ENCODE measurements at places on chromosomes 2 and 18. TPM values are rescaled to one million over a fixed set of nuclear protein-coding genes. Genes with fewer than 3 reads are reported as not detected.

NGEF gene
- total RNA-seq = not detected

DNA sequence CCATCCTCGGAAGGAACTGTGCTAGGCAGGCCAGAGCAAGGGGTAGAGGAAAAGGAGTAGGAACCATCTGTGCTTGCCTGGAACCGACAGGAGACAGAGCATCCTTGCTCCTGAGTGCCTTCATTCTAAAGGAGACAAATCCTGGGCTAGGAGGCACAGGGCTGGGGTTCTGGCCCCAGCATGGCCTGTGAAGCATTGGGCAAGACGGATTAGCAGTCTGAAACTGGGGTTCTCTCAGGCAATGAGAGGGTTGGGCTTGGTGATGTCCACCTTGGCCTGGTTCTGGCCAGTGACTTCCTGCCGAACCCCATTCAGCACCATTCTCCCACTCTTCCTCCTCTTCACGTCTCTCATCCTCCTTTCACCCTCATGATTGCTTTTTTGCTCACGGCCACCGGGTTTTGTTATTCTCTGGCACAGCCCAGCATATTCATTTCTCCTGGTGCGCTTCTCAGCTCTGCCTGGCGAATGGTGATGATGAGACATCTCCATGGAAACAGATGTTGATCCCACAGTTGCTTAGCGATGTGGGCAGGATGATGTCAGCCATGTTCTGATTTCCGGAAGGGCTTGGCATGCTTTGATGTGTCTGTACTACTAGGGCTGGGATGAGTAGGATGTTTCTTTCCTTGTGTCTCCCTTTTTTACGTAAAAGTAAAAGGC, 127.7 kb downstream of the CAPN13 start:
- DNase-seq = no peak
- H3K4me3 ChIP-seq = no peak overlapping the region
- no peaks in the 10 kb centered on the region for H3K4me1 ChIP-seq
- no peaks in the 10 kb centered on the region for H3K27me3 ChIP-seq
- no peak overlapping the region for H3K27ac ChIP-seq

DNA sequence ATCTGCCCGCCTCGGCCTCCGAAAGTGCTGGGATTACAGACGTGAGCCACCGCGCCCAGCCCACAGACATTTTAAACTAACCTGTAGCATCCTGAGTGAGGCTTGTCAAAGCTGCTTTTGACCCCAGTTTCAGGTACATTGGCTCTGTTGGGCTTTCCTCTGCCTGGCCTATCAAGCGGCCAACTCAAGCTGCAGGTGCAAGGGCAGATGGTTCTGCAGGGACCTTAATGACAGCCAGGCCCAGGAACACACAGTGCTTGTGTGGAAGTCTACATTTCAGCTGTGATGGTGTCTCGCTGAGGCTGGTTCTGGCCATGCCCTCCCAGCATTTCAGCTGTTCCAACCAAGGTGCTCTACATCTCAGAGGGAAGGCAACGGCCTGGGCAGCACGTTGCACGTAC, 18.4 kb downstream of the INPP4A start:
- H3K27ac ChIP-seq = peak overlapping the region; percentile 96
- peaks cover 43% of the 10 kb centered on the region for H3K36me3 ChIP-seq
- DNase-seq = no peak
- peaks cover 90% of the 10 kb centered on the region for H3K4me1 ChIP-seq

DNA sequence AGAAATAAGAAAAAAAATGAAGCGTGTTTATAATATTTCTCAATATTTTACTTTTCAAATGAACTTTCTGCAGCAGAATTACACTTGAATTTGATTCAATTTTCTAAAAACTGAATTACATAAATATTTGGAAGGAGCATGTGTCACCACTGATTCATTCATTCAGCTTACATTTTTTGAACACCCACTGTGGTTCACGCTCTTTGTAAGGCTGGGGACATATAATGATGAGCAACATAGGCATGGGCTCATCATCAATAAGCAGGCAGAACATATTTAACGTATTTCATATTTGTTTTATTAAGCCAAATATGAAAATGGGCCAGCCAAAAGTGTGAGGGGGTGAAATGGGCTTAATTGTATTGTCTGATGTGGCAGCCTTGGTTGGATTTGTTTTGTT, 209.1 kb downstream of the CTNNA2 start:
- no peaks in the 10 kb centered on the region for H3K4me1 ChIP-seq
- H3K4me3 ChIP-seq = no peak overlapping the region
- no peak overlapping the region for H3K27ac ChIP-seq
- no peaks in the 10 kb centered on the region for H3K27me3 ChIP-seq
- H3K36me3 ChIP-seq = no peaks in the 10 kb centered on the region
- no peak for DNase-seq

TBR1 gene
- total RNA-seq = not detected

GRCh38 chr2:118119158-118119727, 31.0 kb downstream of the INSIG2 start:
- no peaks in the 10 kb centered on the region for H3K4me1 ChIP-seq
- no peaks in the 10 kb centered on the region for H3K27me3 ChIP-seq
- no peak overlapping the region for H3K4me3 ChIP-seq
- H3K36me3 ChIP-seq = no peaks in the 10 kb centered on the region
- no peak for DNase-seq
- no peak overlapping the region for H3K27ac ChIP-seq

DNA sequence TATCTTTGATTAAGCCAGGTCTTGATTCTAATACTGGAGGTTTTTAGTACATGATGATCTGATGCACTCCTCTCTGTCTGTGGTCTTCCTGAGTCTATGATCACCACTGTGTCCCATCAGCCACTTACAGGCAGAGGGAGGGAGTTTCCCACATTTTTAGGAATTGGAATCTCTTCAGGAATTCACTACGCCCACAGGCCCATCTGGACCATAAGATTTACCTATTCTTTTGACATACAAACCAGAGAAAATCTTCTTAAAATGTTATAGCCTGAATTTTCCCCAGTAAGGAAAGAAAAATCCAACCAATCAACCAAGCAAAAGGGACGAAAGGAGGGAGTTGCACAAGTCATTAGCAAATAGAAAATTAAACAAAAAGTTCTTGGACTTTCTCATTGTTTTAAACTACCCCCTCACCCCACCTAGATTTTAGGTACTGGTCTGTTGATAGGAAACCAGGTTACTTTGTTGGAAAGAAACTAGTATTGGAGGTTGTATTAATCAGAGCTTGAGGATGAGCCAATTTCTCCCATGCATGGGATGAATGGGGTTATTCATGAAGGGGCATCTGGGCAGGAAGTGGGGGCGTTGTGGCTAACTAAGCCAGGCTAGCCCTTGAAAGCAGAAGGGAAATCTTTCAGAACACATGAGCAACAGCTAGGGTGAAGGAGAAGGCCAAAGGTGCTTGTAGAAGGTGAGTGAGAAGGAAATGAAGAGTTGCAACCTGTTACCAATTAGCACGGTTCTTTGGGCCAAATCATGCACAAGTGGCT, 328.2 kb upstream of the MEX3C start:
- H3K27ac ChIP-seq = no peak overlapping the region
- H3K4me3 ChIP-seq = no peak overlapping the region
- no peaks in the 10 kb centered on the region for H3K4me1 ChIP-seq
- no peaks in the 10 kb centered on the region for H3K36me3 ChIP-seq

- no peaks in the 10 kb centered on the region for H3K27me3 ChIP-seq
- no peaks in the 10 kb centered on the region for H3K4me1 ChIP-seq
- no peak overlapping the region for H3K4me3 ChIP-seq
- no peaks in the 10 kb centered on the region for H3K36me3 ChIP-seq
- H3K27ac ChIP-seq = no peak overlapping the region
These were observed 99.6 kb downstream of the TXNL1 start for GRCh38 chr18:56538746-56539145.

DNA sequence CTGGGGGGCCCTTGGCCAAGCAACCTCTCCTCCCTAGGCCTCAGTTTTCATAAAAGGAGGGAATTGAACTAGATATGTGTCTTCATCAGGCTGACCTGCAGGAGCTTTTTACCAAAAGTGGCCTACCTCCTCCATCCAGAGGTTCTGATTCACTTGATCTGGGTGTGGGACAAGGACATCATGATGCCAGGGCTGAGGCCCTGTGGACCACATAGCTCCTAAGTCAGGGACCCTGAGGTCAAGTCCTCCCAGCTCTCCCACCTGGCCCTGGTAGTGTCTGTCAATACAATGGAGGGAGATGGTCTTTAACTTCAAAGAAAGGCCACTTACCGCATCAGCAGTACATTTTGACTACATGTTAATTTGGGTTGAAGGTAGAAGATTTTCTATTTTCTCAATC, 10.4 kb downstream of the IL1RN start:
- H3K4me3 ChIP-seq = no peak overlapping the region
- H3K4me1 ChIP-seq = peaks cover 27% of the 10 kb centered on the region
- no peaks in the 10 kb centered on the region for H3K27me3 ChIP-seq
- no peaks in the 10 kb centered on the region for H3K36me3 ChIP-seq
- DNase-seq = no peak

DNA sequence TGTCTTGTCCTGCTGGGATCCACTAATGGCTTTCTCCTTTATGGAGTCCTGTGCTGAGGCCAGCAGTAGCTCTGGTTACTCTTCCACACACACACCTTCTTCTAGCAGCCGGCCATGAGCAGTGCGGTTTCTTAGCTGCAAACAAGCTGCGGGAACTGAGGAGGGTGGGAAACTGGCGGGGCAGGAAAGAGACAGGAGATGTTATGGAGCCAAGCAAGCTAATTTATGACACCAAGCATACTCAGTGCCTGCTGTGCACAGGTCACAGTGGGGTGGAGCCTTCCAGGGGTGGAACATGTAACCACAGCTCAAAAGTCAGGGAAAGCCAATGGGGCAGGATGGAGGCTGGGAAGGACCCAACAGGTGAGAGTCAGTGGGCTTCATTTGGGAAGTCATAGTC, 180.8 kb downstream of the FAM210A start:
- peaks cover 40% of the 10 kb centered on the region for H3K4me1 ChIP-seq
- H3K36me3 ChIP-seq = peaks cover 67% of the 10 kb centered on the region
- DNase-seq = no peak
- H3K4me3 ChIP-seq = no peak overlapping the region
- no peak overlapping the region for H3K27ac ChIP-seq

C2orf15 gene
- total RNA-seq = 1.3 TPM

Measured in activated naive CD8-positive, alpha-beta T cell treated with anti-CD3 and anti-CD28 coated beads for 36 hours (primary cell).